ENCODE measurements at places on chromosomes 5 and 9.

- no peak for DNase-seq
Observed at GRCh38 chr5:15560421-15560820, 60.4 kb downstream of the FBXL7 start.

- DNase-seq, result no peak
Observed at GRCh38 chr5:5695266-5695665, 272.8 kb downstream of the ICE1 start.

DNA sequence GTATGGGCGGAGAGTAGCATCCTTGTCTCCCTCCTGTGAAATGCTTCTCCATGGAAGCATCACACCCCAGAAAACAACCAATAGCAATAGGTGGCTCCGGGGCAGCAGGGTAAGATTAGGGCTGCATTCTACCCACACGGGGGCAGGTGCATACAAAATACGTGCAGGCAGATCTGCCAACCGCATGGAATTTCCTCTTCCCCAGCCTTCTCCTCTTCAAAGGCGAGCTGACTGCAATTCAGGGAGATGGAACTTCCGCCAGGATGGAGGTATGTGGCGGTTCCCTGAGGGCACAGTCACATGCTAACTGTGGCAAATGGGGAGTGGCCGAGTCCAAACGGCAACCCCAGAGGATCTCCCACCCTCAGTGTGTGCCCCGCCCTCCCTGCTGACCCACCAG, 81.5 kb downstream of the LMNB1 start:
- no peak for DNase-seq

DNA sequence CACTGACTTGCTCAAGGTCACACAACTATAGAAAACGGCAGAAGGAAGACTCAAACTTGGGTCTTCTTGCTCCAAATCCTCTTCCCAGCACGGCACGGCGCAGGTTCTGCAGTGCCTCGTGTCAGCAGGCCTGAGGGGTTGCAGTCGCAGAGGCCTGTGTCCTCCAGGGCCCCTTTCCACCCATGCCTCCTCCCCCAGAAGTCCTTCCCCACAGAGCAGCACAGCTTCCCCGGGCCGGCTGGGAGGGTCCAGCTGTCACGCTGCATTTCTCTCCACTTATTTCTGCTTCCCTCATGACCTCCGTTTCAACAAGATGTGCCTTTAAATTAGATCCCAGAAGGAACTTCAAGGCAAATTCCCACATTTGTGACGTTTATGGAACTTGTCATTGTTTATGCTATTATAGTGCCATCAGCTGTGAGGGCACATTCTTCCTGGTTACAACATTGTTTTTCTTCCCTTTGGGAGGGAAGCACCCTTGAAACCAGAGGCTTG, 148.4 kb downstream of the C5orf15 start:
- no peak for DNase-seq

DNA sequence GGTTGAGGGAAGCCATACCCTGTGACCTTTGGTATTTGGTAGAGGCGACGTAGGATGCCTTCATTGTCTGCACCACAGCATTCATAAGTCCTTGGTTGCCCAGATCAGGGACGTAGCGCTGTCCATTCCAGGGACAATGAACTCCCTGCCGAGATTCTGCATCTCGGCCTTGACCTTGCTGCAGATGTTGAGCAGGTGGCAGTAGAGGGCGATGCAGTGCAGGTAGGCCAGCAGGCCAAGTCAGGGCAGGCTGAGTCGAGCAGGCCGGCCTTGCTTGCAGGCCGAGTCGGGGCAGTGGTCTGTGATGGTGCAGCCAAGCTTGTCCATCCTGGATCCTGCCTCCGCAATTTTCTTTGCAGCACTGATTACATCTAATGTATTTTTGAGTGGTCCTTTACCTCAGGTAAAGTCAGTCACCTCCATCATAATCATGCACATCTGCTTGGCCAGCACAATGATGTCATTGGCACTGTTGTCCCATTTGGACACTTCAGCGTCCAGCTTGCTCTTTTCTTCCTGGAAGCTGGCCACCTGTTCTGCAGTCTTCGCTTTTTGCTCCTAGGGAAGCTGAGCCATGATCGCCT, 93.4 kb upstream of the CCDC112 start:
- no peak for DNase-seq

- no peak for DNase-seq
Observed at GRCh38 chr5:141880961-141881801, 3.0 kb upstream of the PCDH1 start.

DNA sequence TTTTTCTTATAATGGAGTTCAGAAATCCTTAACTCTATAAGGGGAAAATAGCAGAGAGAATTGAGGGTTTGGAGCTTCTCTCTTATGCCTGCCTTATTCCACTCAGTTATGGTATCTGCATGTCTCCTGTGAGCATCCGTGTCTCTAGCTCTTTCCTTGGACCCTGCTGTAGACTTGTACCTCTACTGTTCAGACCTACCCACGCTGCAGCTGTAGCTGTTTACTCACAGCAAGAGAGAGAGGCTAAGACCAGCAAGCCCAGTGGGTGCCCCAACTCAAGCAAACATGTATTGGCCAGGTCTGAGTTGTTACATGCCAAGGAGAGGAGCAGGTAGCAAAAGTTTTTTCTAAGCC, 7.1 kb upstream of the PCSK1 start:
- DNase-seq, result no peak

- DNase-seq, result no peak
Observed at GRCh38 chr5:32687499-32687831, 23.7 kb upstream of the NPR3 start.

DNA sequence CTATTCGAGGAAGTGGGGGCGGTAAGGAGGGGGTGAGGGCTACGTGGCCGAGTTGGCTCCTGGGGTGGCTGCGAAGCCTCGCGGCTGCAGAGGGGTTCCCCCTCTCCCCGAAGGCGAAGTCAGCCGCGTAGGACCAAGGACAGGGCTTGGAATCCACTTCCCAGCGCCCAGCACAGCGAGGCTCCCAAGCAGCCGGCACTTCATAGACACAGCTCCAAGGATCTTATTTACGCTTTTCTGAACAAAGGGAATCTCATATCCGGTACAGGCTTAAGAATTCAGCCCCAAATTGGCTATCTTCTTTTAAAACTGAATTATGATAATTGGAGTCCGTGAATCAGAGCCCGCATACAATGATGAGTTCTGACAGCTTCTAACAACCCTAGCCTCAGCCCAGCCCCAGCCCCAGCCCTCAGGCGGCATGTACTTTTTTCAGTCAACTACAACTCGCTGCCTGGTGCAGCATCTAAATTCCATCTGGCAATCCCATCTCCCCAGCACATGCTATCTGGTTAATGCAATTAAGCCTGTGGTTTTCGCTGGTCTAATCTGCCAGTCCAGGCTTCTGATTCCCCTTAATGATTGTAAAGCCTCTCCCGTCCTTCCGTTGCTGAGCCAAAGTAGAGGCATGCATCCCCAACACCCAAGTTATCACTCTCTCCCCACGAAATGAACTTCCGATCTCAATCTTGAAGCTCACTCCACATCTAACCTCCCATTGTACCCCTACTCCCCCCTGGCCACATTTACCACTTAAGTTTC, 1.0 kb downstream of the ELAVL2 start:
- DNase-seq, result no peak

GRCh38 chr5:117454716-117455212, 880.1 kb upstream of the SEMA6A start:
- DNase-seq, result peak; percentile 55

- DNase-seq, result no peak
Observed at GRCh38 chr5:125587631-125588030, 835.6 kb upstream of the GRAMD2B start.

GRCh38 chr5:1736889-1737711, 62.5 kb downstream of the MRPL36 start:
- no peak for DNase-seq

DNA sequence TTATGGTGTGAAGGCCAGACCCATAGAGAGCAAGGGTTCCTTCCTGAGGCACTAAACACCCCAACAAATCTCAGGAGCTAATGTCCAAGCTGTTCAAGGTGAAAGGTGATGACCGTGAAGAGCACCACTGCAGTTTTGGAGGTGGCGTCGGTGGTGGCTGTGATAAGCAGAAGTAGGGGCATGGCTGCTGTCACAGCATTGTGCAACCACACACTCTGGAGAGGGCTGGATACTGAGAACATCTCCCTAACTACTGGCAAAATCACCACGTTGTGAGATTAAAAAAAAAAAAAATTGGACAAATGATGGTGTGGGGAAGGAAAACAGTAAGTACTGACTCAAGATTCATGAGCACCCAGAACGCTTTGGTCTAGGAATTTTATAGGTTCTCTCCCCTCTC, 156.5 kb downstream of the PJA2 start:
- DNase-seq, result no peak

- no peak for DNase-seq
Observed at GRCh38 chr9:90611568-90611967, 31.1 kb downstream of the DIRAS2 start.

DNA sequence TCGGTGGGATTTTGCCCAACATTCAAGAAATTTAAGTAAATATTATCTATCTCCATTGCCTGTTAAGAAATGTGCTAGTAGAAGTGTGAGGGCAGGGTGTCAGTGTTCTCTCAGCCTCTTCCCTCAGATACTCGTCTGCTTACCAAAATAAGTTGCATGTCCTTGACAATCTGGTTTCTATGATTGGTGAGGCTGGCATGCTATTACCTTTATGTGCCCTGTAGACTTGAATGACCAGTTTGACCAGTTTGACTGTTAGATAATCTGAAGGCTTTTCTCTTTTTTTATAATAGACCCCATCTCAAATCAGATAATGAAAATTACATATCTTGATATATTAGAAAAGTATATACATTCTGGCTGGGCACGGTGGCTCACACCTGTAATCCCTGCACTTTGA, 348 bp downstream of the CATSPER3 start:
- no peak for DNase-seq

DNA sequence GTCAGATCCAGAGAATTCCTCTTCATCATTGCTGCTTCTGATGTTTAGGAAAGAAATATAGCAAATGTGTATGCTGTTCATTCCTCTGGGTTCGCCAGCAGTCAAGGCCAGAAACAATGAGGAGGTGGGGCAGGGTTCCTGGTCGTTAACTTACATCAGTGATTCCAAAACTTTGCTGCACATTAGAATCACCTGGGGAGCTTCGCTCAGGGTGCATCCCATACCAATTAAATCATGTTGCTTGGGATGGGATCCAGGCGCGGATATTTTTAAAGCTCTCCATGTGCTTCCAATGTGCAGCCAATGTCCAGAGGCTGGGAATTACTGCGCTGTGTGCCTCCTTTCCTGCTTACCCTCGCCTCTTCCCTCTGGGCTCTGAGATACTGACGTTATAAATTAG, 227.9 kb upstream of the KLF9 start:
- no peak for DNase-seq

- DNase-seq, result no peak
Observed at GRCh38 chr9:89185980-89186379, 7.4 kb upstream of the SHC3 start.

GRCh38 chr9:130938652-130939404, at the start of gene FIBCD1:
Gene FIBCD1 (minus strand): TSS chr9:130939247. CDS start chr9:130938607, 640 bp downstream.
- no peak for DNase-seq

- no peak for DNase-seq
Observed at GRCh38 chr9:112078432-112078831, 96.7 kb downstream of the SUSD1 start.

GRCh38 chr9:133634081-133634691, 2.0 kb upstream of the DBH start:
- DNase-seq, result peak; percentile 79

GRCh38 chr9:78132701-78133058, 101.1 kb upstream of the GNAQ start:
- DNase-seq, result no peak

DNA sequence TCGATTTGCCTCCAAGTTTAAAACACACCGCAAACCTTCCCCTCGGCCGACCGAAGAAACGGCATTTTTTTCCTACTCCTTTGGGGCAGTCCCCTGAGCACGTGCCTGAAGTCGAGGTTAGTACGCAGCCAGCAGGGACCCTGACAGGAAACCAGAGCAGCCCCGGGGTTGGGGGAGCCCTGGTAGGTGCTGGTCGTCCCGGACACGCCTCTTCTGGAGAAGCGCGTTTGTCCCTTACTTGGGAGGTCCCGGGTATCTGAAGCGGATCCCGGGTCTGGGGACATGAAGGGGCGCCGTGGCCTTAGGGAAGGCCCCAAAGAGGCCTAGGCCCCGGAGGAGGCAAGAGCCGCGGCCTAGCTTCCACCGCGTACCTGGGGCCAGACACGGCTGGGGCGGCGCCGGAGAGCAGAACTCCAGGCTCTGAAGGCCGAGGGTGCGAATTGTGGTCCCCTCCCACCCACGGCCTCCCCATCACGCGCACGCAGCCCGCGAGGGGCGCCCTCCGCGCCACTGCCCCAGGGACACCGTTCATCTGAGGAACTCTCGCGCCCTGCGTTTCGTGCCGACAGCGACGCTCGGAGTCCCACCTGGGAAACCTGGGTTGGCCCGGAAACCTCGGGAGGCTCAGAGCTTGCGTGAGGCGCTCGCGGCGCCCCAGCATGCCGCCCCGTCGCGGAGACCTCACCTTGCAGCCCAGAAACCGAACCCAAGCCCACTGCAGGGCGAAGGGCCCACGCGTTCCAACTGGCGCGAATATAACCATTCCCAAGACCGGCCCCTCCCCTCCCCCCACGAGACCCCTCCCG, 10.4 kb downstream of the OTP start:
- DNase-seq, result no peak

- DNase-seq, result peak; percentile 16
Observed at GRCh38 chr9:15155826-15156225, 151.2 kb downstream of the TTC39B start.

DNA sequence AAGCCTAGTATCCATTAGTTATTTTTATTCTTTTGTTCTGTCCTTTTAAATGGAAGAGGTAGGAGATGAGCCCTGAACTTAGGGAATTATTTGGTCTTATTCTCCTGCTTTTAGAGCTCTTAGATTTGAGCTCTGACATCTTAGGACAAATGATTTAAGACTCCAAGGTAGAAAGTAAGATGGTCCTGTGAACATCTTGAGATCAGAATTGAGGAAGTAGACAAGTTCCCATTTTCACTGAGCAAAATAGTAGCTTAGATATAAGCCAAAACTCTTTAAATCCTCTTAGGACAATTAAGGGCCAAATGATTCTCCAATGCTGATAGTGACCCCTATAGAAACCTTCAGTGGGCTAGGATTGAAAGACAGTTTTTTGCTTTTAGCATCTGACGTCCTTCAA, 53.0 kb upstream of the RUSC2 start:
- DNase-seq, result no peak

DNA sequence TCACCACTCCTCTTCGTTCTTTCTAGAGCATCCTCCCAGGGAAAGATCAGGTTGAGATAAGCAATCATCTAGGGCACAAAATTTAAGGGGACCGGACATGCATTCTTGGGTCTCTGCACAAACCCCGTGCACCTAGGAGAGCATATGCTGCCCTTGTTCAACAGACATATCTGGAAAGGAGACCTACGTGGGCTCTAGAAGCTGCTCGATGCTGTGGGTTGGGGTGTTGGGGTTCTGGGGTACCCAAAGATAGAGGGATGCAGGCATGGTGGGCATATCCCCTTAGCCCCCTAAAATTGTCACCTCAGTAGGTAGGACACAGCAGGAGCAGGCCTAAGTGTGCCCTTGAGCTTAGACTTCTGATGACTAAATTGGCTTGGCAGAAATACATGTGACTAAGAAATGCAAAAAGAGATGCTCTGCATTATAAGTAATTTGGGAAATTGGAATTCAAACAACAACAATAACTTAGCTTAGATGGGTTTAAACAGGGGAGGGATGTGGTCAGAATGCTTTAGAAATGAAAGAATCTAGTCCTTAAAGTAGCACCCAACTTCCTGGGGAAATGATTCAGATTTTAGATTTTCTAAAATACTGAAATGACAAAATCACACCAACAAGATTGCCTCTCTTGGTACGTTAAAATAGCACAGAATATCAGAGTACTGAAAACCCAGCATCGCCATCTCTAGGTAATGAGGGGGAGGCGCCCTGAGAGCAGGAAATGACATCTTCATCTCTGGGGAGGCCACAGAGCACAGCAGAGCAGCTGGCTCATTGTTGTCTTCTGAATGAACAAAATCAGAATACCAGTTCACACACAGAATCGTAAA, 172.3 kb downstream of the GNA14 start:
- DNase-seq, result no peak
